Pancreas (tissue), 10 donors: ENCODE measurements at places on chromosomes 11 and 22. TPM values are rescaled to one million over a fixed set of nuclear protein-coding genes. Genes with fewer than 3 reads are reported as not detected.
A peak's percentile ranks its signal among the peaks of the same experiment; 100 is the strongest.

GRCh38 chr11:129278586-129279319 is 86.6 kb upstream of the ARHGAP32 start:
- no peak for DNase-seq

- DNase-seq: no peak
Observed at GRCh38 chr11:62804310-62805075, 747 bp downstream of the NXF1 start.

DNA sequence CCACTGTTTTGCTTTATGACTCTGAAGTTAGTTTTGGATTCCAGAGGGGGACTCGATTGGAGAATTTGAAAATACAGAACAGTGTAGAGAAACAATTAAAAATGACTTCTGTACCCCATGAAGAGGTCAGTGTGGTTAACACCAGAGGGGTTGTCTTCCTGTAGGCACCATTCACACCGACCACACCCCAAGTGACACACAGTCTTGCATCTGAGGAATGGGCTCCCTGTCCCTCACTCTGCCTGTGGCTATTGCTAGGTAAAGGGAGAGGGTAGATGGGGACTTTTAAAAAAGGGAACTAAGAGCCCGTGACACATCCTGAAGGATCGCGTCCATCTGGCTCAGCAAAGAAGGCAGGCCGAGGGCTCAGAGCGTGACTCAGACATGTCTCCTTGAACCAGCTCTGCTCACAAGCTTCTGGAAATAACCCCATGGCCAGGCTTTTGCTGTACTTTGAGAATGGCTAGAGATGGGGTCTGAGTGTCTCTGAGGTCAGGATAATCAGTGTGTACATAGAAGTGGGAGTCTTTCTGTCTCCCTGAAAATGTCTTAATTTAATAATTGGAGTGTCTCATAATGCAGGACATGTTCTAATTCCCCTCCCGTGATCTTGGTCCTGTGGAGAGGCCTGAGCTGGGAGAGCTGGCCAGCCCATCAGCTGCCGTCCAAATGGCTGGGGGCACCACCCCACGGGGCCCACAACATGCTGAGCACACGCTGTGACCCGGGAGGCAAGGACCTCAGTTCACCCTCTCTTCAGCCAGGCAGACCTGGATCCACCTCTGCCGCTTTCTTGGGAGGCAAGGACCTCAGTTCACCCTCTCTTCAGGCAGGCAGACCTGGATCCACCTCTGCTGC is 39.3 kb downstream of the SGSM1 start:
- DNase-seq: no peak

DNA sequence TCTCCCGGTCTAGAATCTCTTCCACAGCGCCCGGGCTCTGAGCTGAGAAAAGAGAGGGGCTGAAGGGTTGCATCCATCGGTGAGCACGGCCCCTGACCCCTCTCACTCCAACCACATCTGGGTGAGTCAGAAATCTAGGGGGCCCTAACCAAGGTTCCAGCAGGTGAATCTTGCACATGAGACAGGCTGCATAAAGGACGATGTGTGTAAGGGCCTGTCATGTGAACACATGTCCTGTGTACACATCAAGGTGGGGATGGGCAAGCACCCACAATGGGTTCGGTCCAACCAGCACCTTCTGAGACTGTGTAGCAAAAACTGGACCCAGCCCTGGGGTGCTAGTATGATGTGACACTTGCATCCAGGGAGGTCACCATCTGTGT is 1.2 kb downstream of the BET1L start:
- no peak for DNase-seq

DNA sequence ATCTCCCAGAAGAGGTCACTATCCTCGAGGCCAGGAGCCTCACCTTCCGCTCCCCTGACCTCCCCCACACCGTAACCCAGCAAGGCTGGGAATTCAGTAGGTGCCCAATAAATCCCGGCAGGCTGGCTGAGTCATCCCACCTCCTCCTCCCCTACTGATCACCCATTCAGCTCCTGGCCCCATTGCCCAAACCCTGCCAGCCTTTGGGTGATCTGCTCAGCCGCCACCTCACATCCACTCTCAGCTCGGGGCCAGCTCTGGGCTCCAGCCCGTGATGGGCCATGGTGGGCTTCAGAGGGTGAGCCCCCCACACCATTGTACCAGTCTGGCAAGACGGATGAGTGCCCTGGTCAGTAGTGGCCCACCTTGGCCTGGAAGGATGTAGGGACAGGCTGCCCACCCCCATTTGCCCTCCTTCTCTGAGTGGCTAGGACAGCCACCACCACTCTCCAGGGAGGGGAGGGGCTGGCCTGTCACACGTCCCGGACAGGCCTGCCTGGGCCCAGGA is 8.2 kb downstream of the TRPM5 start:
- DNase-seq: no peak

GRCh38 chr11:64120951-64121569 is 44.9 kb downstream of the MACROD1 start:
- no peak for DNase-seq

- no peak for DNase-seq
Observed at GRCh38 chr22:41238570-41239442, 1.9 kb downstream of the CHADL start.

DNA sequence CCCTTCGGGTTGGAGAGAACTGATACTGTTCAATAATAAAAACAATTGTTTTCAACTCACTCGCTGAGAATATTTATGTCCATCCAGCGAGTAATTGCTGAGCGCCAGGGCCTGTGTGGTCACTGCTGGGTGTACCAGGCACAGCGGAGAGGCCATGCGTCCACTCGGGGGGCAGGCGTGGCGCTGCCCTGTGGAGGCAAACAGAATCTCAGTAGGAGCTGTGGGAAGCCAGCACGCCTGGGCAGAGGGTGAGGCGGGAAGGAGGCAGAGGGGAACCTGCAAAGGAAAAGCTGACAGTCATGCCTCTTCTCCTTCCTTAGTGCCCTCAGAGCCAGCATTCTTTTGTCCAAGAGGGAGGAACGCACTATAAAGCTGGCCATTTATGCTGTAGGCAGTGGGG is 11.4 kb downstream of the GLB1L3 start:
- no peak for DNase-seq

GRCh38 chr11:24457985-24458384 is 38.9 kb upstream of the LUZP2 start:
- DNase-seq: no peak

DNA sequence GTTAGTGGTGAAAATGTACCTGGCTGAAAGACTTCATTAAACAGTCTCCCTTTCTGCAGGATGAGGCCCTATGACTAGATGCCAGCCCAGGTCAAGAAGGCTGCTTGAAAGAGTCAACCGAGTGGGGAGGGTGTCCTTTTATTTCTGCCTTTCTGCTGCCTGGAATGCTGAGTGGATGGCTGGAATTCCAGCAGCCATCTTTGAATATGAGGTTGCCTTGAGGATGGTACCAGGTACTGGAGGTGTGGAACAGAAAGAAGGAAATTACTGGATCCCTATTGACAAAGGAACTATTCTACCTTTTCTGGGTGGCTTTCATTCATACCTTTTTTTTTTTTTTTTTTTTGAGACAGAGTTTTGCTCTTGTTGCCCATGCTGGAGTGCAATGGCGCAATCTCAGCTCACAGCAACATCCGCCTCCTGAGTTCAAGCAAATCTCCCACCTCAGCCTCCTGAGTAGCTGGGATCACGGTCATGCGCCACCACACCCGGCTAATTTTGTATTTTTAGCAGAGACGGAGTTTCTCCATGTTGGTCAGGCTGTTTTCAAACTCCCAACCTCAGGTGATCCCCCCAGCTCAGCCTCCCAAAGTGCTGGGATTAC is 107.3 kb downstream of the RPS6KA4 start:
- DNase-seq: no peak

DNA sequence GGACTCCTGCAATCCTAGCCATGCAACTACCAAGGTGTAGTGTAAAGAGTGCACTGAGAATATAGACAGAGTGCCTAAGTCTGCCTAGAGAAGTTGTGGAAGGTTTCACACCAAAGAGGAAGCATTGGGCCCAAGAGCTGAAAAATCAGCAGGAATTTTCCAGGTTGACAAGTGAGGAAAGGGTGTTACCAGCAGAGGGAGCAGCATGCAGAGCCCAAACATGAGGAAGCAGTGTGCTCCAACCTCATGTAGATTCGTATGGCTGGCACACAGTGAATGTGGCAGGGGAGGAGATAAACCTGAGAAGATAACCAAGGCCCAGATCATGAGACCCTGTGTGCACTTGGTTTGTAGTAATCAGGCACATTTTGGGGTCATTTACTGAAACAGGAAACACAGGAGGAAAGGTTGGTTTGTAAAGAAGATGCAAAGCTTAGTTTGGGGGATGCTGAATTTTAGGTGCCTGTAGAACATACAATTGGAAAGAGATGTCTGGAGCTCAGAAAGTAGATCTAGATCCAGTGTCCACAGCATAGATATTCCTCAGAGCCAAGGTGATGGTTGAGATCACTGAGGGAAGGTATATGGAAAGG is 1.7 kb downstream of the HPX start:
- no peak for DNase-seq

- no peak for DNase-seq
Observed at GRCh38 chr11:120547316-120547715, 35.8 kb downstream of the GRIK4 start.

DNA sequence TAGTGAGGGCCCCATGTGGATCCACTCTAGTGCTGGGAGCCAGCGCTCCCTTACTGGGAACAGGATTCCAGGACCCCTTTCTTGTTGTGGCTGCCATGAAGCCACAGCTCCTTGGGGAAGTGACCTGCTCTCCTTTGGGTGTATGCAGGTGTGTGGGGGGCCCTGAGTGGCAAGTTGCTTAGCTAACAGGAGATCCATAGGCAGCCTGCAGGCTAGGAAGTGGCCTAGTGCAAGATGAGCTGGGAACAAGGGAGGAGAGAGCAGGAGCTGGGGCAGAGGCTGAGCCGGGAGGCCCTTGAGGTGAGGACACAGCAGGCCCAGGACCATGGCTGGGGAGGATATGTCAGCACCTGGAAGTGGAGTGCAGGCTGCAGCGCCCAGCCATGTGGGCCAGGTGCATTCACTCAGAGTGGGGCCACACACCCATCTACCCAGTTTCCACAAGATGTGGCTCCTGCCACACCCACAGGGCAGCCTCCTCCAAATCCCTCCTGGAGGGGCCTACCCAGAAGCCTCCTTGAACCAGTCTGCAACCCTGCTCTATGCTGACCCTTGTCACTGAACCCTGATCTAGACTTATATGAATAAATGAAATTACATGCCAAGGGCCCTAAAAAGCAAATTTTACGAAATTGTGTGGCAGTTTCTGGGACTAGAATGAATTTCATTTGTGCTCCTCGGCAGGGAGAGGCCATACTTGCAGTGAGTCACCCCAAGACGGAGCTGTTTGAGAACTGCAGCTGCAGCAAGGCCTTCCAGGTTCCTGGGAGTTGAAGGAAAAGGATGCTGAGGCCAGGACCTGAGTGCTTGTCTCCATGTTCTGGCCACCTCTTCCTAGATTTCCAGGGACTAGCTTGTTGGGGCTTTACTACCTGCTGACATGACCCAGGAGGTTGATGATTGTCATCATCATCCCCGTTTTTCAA is 3.2 kb downstream of the THAP7 start:
- no peak for DNase-seq

DNA sequence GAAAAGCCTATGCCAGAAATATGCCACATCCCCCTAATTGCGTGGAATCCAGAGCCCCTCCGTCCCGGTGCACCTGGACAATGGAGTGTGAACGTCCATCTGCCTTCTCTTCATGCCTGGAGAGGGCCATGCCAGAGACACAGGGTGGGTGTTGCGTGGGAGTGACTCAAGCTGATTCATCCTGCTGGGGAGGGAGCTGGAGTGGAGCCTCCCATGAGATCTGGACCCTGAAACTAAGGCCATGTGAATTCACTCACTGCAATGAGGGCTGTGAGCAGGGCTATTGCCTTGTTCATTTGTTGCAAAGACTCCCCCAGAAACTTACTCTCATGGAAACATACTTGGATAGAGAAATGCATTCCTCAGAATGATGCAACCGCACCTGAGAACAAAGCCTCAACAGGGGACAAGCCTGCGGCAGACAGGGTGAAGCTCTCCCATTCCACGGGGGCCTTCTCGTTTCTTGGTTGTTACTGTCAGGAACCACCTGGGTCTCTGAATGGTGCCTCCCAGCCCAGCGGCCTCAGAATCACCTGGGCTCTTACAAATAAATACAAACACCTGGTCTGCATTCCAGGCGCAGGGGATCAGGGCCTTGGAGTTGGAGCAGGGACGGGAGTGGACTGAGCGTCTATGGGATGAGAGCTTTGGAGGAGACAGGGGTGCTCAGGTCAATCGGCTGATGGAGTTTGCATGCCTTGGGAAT is 1031.2 kb downstream of the BRD1 start:
- DNase-seq: no peak

- DNase-seq: no peak
Observed at GRCh38 chr22:38074181-38075104, 9.5 kb downstream of the SLC16A8 start.

- DNase-seq: peak; percentile 17
Observed at GRCh38 chr11:72740562-72741428, 11.4 kb downstream of the ARAP1 start.

DNA sequence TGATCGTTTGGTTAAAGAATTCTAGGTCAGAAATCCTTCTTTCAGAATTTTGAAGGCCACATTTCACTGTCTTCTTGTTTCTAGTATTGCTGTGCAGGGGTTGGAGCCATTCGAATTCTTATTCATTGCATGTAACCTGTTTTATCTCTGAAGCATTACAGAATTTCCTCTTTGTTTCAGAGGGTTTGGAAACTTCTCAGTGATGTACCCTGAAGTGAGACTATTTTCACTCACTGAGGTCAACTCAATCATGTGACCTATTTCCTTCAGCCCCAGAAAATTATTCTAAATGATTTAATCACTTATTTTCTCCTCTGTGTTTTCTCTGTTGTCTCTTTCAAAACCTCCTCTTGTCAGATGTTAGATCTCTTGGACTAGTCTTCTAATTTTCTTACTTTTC is 147.8 kb downstream of the ENTHD1 start:
- DNase-seq: no peak

Gene SPECC1L
- 10.4 TPM for polyA plus RNA-seq

Gene SLC25A18
- 1.2 TPM for polyA plus RNA-seq

Gene CARS1
- polyA plus RNA-seq: 26.0 TPM
